ENCODE measurements at places on chromosomes 5 and 9. TPM values are rescaled to one million over a fixed set of nuclear protein-coding genes. Genes with fewer than 3 reads are reported as not detected.

Gene DEPDC1B
- total RNA-seq = 1.2 TPM

Gene FAXDC2
- total RNA-seq = 17.4 TPM

Gene MARCOL
- total RNA-seq = not detected

Gene SNCAIP
- total RNA-seq = 0.57 TPM

Gene TRIM36
- 0.36 TPM for total RNA-seq
